ENCODE measurements at places on chromosomes 13 and 19.

DNA sequence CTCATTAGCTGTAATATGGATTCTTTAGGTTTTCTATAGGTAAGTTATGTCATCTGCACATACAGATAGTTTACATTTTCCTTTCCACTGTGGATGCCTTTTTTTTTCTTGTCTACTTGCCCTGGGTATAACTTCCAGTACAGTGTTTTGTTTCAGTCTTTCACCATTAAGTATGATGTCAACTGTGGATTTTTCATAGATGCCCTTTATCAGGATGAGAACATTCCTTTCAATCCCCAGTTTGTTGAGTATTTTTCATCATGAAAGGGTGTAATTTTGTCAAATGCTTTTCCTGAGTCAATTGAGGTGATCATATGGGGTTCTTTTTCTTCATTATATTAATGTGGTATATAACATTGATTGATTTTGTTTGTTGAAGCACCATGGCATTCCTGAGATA lies 43.6 kb upstream of the SACS start:
- DNase-seq: peak; percentile 43

DNA sequence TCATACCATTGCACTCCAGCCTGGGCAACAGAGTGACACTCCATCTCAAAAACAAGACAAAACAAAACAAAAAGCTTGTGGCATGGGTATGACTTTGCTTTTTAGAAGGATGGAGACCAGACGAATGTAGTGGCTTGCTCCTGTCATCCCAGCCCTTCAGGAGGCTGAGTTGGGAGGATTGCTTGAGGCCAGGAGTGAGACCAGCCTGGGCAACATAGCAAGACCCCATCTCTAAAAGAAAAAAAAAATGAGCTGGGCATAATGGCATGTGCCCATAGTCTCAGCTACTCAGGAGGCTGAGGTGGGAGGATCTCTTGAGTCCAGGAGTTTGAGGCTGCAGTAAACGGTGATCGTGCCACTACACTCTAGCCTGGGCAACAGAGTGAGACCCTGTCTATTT lies 16.4 kb upstream of the SELENOW start:
- no peak for DNase-seq

DNA sequence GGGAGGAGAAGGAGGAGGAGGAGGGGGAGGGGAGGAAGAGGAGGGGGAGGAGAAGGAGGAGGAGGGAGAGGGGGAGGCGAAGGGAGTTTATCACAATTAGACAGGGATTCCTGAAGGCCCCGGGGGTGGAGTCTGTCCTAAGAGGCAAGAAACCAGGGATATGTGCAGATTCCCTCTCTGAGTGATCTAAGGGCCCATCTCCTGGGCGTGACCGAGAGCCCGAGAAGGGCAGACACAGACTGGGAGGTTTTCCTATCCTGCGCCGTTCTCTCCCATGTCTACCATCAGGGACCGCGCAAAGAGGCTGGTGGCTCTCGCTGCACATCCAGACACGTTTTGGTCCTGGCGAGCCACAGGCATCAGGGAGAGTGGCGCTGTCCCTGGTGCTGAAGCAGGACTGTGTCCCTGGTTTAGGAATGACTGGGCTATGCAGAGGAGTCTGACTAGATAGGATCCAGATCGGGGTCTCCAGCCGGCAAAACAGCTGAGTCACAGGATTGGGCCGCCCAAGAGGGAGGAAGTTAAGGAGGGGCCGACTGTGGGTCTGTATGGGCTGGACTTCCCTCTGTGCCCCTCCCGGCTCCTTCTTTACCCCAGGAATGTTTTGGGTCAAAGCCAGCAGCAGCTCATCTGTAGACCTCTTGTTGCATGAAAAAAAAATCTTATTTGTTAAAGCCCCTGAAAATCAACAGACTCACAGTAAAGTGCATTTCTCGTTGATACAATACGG lies 17.9 kb upstream of the ZNF175 start:
- DNase-seq: peak; percentile 65

- DNase-seq: peak; percentile 88
These were observed 20.3 kb upstream of the EPHX3 start for GRCh38 chr19:15252398-15253018.

DNA sequence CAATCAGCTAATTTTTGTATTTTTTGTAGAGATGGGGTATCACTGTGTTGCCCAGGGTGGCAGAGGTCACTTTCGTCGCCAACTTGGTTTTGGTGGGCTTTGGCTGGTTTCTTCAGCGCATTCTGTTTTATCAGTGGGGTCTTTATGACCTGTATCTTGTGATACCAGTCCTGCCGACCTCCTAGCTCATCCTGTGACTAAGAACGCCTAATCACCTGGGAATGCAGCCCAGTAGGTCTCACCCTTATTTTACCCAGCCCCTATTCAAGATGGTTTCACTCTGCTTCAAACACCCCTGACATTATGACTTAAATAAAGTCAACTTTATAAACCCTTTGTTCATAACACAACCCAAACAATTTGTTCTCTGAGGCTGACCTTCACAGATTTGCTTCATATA lies 3.0 kb upstream of the ZNF878 start:
- no peak for DNase-seq

DNA sequence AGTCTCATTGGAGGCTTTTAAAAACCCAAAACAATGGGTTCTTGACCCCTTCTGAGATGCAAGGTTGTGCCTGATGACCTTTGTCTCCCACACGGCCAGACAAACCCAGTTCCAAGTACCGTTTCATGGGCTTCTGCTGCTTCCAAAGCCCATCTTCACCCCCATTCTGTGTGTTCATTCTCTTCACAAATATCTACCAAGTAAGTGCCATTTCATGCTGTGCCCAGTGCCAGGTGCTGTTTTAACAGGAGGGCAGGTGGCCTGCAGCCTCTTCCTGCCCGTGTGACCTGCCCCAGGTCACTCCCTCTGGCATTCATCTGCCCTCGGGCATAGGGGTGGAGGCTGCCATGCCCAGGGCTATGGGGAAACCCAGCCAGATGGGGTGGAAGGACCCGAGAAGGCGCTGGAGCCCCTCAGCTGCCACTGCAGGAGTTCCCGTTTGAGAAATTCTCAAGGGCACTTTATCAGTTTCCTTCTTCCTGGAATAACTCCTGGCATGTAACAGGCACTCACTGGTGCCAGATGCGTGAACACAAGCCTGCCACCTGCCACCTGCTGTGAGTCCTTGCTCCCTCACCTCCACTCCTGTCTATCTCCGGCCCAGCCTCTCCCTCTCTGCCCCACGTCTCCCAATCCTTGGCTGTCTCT lies 12.5 kb downstream of the CAPN12 start:
- no peak for DNase-seq

- DNase-seq: peak; percentile 81
These were observed 42.9 kb downstream of the CAB39L start for GRCh38 chr13:49400755-49401659.

- DNase-seq: peak; percentile 61
These were observed 21.1 kb downstream of the PRR36 start for GRCh38 chr19:7852851-7853769.

- DNase-seq: peak; percentile 4
These were observed 46.7 kb downstream of the ZNF729 start for GRCh38 chr19:22332924-22333323.

GRCh38 chr13:79455331-79455730 lies 25.6 kb upstream of the NDFIP2 start:
- DNase-seq: peak; percentile 77

DNA sequence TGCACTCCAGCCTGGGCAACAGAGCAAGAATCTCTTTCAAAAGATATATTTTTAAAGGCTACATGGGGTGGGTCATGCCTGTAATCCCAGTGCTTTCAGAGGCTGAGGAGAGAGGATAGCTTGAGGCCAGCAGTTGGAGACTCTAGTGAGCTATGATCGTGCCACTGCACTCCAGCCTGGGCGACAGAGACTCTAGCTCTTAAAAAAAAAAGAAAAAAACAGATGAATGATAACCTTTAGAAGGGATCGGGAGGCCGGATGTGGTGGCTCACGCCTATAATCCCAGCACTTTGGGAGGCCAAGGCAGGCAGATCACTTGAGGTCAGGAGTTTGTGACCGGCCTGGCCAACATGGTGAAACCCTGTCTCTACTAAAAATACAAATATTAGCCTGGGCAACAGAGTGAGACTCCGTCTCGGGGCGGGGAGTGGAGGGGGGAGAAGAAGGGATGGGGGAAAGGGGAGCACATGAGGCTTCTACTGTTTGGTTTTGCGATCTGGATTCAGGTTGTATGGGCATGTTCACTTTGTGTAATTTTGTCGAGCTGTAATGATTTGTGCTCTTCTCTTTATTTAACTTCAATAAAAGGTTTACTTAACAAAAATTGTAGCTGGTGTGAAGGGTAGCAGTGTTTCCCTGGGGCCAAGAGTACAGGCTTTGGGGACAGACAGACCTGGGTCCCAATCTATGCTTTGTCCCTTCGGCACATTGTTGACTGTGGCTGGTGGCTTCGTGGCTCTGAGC lies 1.1 kb upstream of the PSMC4 start:
- no peak for DNase-seq

GRCh38 chr19:6551607-6552450 lies 21.0 kb downstream of the TNFSF9 start:
- DNase-seq: no peak

DNA sequence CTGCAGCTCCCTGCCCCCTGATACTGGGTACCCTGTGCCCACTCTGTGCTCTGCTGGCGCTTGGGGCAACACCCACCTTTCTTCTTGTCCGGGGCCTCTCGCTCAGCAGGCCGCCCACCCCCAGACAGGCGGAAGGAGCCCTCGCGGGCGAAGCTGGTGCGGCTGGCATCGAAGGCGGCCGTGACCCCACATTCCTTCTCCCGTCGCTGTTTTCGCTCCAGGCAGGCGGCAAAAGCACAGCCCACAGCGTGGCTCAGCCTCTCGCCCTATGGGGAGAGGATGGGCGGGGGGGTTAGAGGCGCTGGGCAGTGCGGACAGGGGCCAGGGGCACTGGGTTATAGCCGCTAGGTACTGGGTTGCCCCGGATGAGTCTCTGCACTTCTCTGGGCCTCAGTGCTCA lies 13.3 kb downstream of the NUMBL start:
- DNase-seq: no peak

- DNase-seq: no peak
These were observed 8.9 kb downstream of the PTGIR start for GRCh38 chr19:46615966-46616365.

- peak; percentile 96 for DNase-seq
These were observed 209.1 kb upstream of the STARD13 start for GRCh38 chr13:33494596-33495204.

DNA sequence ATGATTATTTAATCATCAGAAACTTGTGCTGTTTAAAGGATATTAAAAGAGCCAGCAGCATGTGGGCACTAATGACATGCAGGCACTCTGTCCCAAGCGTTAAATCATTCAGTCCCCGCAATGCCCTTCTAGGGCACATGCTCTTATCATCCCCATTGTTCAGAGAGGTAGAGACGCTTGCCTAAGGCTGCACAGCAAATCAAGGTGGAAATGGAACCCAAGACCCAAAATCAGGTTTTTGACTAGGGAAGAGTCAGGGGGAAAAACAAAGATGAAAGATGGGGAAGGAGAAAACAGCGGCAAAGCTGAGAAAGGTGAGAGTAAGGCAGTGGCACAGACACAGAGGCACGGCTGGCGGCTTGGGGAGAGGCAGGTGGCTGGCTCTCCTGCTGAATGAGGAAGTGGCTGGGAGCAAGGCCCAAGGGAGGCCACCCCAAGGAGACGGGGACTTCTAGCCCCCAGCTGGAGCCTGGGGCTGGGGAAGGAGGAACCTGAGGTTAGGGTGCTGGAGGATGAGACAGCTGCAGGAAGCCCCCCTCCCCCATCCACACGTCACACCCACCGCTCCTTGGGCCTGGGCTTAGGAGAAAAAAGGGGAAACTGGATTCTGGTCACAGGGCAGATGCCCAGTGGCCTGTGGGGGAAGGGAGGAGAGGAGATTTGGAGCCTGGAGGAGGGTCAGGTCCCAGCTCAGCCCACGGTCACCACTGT lies 1.0 kb upstream of the TYROBP start:
- DNase-seq: no peak

DNA sequence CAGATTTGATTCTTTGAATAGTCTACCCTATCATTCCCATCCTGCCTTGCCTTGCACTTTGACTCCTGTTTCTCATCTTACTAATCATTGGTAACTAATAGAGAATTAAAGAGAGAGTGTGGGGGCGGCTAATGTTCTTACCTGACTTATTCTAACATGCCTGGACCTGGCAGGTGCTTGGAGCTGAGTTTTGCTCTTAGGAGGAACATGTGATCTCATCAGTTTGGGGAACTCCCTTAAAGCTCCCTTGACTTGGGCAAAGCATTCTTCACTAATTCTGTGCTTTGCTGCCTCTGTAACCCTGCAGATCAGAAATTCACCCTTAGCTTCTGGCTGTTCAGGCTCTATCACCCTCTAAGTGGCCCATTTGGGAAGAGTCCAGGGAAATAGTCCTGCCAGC lies 861.1 kb downstream of the GPC5 start:
- no peak for DNase-seq

DNA sequence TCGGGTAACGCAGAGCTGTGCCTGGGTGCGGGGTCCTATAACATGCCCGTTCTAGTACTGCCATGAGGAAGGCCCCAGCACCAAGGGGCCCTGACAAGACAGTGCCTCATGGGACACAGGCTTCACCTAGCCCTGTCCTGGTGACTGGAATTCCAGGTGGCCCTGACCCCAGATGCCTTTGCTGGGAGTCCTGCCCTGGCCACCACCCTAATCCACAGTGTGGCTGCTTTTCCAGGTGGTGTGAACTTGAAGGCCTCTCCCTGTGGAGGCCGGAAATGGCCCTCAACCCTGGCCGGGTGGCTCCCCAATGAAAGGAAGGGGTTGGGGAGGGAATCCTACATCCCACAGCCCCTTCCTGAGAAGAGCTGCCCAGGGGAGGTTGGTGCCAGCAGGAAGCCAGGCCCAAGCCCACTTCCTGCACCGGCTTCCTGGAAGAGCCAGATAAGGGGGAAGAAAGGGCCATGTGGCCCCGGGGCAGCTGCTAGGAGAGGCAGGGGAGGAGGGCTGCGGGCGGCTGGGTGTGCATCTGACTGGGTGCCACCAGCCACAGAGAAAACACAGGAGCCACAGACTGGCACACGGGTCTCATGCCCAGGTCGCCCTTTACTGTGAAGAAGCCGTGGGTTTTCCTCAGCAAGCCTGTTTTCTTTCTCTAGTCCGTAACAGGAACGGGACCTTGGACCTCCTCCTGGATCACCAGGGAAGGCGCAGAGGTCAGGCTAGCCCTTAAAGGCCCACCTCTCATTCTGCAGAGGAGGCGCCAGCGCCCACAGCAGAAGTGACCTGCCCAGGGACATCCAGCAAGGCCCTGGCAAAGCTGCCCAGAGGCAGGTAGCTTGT lies 4.7 kb downstream of the LSM4 start:
- DNase-seq: no peak

GRCh38 chr13:75770592-75771011 lies 134.5 kb downstream of the LMO7 start:
- peak; percentile 65 for DNase-seq

- DNase-seq: no peak
These were observed 1665.9 kb upstream of the PCDH20 start for GRCh38 chr13:63081400-63082014.

GRCh38 chr13:65499256-65499655 lies 1730.9 kb downstream of the PCDH9 start:
- DNase-seq: peak; percentile 20

Measured in EH (cell line).